Upper lobe of left lung (tissue), 6 donors: ENCODE measurements at places on chromosomes 2 and 18.

DNA sequence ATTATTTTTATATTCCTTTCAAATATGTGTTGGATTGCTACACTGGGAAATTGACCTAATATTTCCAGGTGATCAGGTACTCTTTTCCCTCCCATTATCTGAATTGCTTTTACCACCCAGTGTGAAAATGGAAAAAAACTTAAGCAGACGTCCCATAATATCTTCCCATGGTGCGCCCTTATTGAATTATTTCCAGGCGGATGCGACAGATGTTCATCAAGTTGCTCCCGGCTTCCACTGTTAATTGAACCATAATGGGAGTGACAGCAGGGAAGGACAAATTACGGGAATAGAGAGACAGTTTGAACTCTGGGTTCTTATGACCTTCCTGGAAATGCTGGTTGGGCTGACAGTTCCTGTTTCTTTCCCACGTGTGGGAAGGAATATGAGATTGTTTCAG lies 93.3 kb downstream of the THSD7B start:
- no peak for DNase-seq

- no peak for DNase-seq
These were observed 177.8 kb downstream of the KIAA1328 start for GRCh38 chr18:37006742-37007141.

GRCh38 chr2:171794918-171795317 lies 99.1 kb downstream of the SLC25A12 start:
- no peak for DNase-seq

GRCh38 chr2:151241224-151241623 lies 20.4 kb downstream of the RBM43 start:
- no peak for DNase-seq

GRCh38 chr18:59690996-59691395 lies 6.2 kb downstream of the CCBE1 start:
- DNase-seq, result no peak

- peak; percentile 8 for DNase-seq
These were observed 75.6 kb downstream of the LRP2 start for GRCh38 chr2:169286624-169287231.

- no peak for DNase-seq
These were observed 418.0 kb downstream of the TMEM182 start for GRCh38 chr2:103179798-103180197.
